ENCODE measurements at places on chromosomes 3 and 15.

- no peak for DNase-seq
These were observed 101.3 kb downstream of the NR2F2 start for GRCh38 chr15:96431786-96432185.

DNA sequence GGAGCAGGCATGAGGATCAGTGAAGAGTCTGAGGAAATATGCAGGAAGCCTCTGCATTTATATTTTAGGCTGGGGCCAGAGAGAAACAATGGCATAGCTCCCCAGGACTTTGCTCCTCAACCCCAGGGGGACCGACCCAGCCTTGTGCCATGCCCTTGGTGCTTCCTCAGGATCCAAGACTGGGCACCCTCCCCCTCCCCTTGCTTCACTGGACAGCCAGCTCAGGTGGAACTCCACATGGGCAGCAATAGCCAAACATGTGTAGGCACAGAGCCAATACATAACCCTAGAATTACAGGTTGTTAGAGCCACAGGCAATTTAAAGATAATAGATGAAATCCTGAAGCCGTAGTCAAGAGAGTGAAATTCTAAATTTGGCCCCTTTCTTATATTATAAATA is 73.0 kb upstream of the ETV5 start:
- DNase-seq: no peak

DNA sequence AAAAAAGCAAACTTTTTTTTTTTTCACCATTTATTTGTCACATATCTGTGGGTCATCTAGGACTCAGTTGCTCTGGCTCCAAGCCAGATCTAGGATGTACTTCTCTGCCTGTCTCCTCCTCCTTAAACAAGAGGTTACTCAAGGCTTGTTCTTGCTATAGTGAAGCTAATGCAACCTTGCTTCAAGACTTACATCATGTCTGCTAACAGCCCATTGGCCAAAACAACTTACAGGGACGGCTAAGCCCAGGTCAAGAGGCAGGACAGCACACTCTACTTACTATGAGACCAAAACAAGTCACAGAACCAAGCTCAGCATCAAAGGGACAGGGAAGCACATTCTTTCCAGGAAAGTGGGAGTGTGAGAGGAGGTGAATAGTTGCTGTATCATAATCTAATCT is 123.8 kb upstream of the BNIP2 start:
- no peak for DNase-seq

- DNase-seq: no peak
These were observed 67.1 kb upstream of the TTC14 start for GRCh38 chr3:180534828-180535227.

DNA sequence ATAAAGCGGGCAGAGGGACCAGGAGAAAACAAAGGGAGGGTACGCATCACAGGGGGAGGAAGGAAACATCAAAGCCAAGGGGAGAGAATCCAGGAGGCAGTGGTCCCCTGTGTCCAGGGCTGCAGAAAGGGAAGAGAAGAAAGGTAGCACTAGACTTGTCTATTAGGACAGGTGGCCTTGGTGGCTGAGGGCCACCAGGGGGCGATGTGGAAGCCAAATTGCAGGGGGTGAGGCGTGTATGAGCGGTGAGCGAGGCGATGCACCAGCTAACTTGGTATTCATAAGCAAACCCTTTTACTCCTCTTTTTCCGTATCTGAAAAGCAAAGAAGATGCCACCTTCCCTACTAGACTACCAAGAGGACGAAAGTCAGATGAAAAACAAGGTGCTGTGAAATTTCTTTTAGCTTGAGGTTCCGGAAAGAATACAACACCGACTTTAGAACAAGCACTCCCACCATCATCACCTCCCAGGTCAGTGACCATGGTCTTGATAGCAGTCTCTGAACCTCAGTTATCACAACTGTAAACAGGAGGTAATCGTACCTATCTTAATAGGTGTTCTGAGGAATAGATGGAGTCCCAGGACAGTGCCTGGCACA is 654.4 kb upstream of the ADAMTS9 start:
- DNase-seq: no peak

GRCh38 chr3:20984594-20985205 is 766.3 kb downstream of the ZNF385D start:
- DNase-seq: no peak

DNA sequence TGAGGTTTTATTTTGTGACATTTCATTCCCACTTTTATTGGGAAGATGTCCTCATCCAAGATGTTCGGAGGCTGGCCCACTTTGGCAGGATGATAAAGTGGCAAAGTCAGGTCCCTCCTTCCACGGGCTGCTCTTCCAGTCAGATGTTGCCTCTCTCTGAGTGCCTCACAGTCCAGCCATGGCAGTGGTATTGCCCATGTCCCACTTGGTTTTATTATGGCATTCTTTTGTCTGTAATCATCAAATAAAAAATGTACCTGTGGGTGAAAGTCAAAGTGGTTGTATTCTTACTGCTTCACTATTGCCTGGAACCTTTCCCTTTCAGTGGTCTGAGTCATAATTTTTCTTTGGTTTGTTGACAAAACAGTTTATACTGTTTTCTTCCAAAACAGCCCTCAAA is 20.2 kb downstream of the ARNT2 start:
- no peak for DNase-seq

GRCh38 chr3:185757176-185757575 is 67.7 kb downstream of the IGF2BP2 start:
- DNase-seq: no peak

GRCh38 chr3:190645932-190646460 is 132.1 kb downstream of the IL1RAP start:
- DNase-seq: no peak

DNA sequence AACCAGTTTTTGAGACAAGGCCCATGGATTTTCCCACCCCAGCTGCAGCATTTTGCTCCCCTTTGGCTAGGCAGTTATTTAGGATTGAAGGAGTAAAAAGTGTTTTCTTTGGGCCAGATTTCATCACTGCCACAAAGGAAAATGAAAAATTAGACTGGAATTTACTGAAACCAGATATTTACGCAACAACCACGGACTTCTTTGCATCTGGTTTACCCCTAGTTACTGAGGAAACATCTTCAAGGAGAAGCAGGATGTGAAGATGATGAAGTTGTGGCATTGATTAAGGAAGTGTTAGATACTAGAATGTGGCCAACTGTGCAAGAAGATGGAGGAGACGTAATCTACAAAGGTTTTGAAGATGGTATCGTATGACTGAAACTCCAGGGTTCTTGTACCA is 165.2 kb upstream of the MYRIP start:
- DNase-seq: no peak

DNA sequence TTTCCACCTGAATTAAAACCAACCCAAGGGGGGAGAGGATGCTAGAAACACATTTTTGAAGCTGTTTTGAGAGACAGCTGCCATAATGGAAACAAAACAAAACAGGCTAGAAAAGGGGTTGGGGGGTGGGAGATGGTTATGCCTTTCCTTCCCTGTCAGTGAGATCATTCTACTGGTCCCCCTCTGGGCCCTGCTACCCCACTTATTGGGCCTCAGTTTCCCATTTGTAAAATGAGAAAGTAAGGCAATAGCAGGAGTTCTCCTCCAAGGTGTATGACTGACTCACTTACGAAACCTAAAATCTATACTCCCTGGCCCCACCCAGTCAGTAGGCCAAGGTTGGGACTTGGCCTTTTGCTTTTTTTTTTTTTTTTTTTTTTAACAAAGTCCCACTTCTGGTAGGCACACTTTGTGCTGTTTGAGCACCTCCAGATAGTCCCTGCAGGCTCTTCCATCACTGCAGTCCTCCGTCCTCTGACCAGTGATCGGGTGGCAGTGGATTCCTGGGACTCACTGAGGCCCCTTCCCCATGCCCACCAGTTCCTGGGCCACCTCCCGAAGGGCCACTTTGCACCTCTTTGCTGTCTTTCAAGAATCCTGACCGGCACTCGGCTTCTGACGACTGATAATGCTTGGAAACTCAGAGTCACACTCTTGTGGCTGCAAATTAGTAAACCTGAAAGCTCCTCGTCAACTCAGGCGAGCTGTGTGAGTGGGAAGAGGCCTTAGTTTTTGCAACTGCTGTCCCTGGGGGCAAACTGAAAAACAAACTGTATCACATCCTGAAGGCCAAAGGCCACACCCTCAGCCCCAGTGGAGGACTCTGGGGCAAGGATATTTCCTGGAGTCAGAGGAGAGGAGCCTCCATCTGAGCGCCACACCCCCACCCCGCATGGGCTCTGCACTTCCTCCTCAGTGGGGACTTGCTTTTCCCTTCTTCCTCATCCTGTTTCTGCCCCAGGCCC is 6.7 kb upstream of the PSTPIP1 start:
- no peak for DNase-seq

DNA sequence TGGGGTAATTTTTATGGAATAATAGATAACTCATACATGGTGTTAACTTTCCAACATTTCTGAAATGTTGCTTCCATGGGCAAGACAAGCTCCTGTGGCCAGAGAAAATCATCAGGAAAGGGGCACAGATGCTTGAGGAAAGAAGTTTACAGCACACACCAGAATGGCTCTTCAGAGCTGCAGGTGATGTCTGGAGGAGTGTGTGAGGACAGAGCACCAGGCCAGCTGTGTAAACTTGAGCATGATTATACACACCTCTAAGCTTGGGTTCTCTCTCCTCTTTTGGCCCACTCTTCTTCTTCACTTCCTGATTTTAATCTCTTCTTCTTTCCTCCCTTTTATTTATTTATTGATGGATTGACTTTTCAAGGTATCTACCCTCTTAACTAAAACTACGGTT is 676.0 kb downstream of the GRM7 start:
- DNase-seq: no peak

- no peak for DNase-seq
These were observed 128.0 kb downstream of the BBX start for GRCh38 chr3:107650788-107651187.

- no peak for DNase-seq
These were observed 189.8 kb downstream of the MBNL1 start for GRCh38 chr3:152458376-152459117.

- no peak for DNase-seq
These were observed 13.2 kb upstream of the SECISBP2L start for GRCh38 chr15:49059491-49059890.

DNA sequence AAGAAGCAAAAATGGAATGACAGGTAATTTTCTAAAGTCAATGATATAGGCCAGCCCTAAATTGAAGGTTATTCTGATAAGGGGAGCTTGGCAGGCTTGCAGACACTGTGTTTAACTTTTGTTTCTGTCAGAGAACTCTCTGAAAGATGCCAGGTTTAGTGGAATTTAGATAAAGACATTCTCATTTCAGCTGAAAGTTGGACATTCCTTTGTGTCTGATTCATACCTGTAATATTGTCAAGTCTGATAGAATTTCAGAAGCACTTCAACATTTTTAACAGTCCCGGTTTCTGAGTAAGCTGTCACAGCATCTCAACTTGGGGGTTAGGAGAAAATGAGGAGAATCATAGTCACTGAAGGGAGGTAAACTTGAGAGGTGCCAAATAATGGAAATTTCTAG is 84.0 kb downstream of the DIPK2A start:
- no peak for DNase-seq

GRCh38 chr3:40867797-40868196 is 331.5 kb upstream of the CTNNB1 start:
- DNase-seq: no peak

GRCh38 chr3:69425249-69425648 is 39.4 kb upstream of the FRMD4B start:
- DNase-seq: no peak

DNA sequence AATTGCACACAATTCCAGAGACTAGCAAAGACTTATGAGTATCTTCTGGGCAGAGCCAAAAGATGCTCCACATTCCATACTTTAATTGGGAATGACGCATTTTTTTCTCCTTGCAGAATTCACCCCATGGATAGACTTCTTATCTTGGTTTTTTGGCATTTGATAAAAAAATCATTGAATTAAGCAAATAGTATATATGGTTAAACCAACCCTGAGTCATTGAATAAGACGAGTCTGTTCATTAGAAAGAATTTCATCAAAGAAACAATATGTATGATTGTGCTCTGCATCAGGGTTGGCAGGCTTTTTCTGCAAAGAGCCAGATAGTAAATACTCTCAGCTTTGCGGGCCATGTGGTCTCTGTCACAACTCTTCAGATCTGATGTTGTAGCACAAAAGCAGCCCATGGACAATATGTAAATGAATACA is 9.2 kb upstream of the PDZRN3 start:
- no peak for DNase-seq

GRCh38 chr15:90241343-90242192 is 7.6 kb downstream of the GDPGP1 start:
- DNase-seq: no peak

DNA sequence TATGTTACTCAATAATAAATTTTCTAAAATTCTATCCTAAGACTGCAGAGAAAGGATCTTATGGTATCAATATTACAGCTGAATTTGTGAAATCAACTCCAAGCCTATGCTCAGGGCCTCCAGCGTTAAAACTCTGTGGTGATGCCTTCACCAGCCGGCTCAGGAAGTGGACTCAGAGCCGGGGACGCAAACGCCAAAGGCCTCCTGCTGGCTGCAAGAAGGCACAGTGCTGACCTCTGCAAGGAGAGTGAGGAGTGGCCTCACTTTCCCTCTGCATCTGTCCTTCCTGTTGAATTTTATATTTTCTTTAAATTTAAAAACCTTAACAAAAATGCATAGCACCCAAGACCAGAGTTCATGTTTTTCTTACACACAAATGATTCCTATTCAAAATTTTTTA is 48.5 kb downstream of the HERC2 start:
- DNase-seq: no peak

DNA sequence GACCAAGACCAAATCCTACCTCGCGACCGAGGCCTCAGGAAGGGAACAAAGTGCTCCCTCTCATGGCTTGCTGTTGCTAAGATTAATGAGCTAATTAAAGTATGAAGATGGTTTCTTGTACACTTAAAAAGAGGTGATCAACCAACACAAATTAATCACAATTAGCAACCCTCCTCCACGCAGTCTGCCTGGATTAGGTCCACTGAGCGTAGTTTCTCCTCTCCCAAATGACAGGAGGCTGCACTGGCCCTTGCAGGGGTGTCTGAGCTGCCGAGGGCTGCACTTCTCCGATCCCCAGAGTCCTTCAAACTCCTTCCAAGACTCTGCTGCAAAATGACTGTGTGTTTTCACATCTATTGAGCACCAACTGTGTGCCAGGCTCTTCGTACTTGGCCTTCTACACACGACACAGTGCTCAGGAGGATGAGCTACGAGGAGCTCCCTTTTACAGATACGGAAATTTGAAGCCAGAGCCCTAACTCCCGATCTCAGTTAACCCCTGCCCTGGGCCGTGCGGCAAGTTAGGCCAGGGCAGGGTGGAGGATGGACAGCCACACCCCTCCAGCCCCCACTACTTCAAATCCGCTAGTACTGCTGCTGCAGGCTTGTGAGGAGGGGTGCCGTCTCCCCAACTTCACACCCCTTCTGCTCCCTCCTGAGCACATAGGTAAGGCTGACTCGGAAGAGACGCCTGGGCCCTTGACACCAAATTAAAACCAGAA is 101.0 kb upstream of the LINGO1 start:
- DNase-seq: no peak

DNA sequence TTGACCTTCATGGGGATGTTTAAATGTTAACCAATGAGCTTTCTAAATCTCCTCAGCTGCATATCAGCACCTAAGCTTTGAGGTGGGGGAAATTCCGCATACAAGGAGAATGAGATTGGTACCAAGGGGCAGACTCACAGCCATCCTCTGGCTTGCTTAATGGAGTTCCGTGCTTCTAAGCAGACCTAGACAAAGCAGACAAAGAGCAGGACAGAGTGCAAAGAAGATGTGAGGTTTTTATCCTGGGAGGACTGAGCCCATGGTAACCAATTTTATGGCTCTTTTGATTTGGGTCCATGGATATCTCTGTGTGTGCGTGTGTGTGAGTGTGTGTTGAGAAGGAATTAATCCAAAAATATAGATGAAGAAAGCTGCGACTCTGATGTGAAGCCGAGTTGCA is 7.5 kb downstream of the TAFA4 start:
- no peak for DNase-seq

All from NCI-H1092 (cell line).